CD4-positive, alpha-beta T cell treated with Interleukin-2 at 100 ng/mL for 4 hours (primary cell): ENCODE measurements at places on chromosomes 2 and 18.
A peak's percentile ranks its signal among the peaks of the same experiment; 100 is the strongest.

DNA sequence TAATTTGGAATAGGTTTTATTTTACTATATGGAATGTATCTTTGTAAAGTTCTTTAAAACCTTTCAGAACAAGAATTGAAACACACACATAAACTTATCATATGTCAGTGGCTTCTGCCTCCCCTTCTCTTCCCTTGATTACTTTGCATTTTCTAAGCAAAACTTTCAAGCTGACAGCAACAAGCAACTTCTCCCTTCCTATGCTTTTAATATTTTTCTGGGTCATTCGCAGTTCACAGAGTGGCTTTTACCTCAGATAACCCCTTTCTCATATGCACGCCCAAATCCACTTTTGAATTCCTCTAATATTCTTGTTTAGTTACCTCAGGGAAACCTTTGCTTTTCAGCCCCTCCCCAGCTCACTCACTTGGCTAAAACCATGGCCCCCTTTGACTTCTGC is 36.7 kb upstream of the CDC42EP3 start:
- DNase-seq, result no peak

DNA sequence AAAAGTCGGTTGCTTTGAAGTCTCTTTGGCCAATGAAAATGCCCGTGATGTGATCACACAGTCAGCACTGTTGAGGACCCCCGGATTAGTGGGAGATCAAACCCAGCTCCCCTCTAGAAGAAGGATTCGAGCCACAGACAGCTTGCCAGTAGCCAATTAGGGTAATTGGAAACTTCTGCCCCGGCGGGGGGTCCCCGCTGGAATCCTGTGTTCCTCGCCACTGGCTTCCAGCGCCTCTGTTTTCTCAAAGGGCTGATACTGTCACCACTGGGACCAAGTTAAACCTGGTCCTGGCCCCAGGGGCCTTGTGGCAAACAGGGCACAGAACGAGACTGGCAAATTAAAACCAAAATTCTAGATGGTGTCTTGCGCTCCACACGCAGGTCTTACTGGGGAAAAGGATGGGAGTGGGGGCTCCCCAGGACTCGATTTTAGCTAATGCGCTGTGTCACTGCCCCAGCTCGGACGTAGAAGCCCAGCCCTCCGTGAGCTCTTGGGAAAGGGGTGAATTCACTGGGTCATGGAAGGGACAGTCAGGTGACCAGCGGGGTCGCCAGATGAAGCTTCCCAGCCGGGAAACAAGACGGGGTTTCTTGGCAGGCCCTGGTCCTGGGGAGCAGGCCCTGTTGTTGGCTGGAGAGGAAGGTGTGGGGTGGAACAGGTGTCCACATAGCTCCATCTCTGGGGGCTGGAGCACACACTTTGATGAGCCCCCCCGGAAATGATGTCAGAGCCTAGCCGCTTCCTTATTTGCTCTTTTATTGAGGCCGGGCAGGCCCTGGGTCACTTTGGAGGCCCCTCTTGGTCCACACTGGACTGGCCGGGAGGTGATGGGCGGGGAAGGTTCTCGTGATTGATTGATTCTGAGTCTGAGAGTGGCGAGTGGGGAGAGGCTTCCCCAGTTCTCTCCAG is 90.2 kb downstream of the SMAD7 start:
- DNase-seq, result no peak

DNA sequence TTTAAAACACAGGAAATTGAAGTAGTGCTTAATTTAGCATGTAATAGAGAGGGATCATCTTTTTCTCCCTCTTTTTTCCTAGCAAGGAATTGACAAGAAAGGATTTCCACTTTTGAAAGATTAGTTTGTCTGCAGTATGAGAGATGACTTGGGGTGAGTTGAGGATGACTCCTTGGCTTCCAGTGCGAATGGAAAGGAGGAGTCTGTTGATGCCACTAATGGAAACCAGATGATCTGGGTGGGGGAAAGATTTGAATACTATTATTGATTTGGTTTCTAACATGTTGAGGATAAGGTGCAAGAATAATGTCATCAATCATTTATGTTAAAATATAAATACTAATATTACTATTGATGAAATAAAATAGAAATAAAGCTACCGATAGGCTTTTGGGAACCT is 205.4 kb downstream of the PPP1R1C start:
- no peak for DNase-seq

DNA sequence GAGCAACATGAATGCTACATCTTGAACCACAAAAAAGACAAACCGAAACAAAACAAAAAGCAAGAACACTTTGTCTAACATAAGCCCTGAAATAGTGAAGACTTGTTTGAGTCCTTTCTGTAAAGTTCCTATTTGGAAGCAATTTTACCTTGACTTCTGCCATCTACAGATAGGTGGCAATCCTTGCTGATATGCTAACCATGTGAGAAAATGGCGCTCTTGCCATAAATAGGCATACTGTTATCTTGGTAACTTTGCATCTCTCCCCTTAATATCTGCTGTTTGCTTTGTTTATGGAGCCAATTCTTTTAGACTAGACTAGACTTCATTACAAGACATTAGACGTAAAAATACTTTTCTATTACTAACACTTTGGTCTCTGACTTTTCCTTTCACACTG is 49.4 kb upstream of the PNPT1 start:
- no peak for DNase-seq

GRCh38 chr18:25544546-25545287 is 192.8 kb upstream of the ZNF521 start:
- no peak for DNase-seq

DNA sequence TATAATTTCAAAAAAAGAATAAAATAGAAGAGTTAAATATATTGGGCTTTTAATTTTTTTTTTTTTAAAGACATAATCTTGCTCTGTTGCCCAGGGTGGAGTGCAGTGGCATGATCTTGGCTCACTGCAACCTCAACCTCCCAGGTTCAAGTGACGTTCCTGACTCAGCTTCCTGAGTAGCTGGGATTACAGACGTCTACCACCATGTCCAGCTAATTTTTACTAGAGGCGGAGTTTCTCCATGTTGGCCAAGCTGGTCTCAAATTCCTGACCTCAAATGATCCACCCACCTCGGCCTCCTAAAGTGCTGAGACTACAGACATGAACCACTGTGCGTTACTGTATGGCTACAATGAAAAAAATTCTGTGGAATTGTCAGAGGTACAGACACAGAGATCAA is 98.1 kb upstream of the RGPD4 start:
- DNase-seq, result no peak

DNA sequence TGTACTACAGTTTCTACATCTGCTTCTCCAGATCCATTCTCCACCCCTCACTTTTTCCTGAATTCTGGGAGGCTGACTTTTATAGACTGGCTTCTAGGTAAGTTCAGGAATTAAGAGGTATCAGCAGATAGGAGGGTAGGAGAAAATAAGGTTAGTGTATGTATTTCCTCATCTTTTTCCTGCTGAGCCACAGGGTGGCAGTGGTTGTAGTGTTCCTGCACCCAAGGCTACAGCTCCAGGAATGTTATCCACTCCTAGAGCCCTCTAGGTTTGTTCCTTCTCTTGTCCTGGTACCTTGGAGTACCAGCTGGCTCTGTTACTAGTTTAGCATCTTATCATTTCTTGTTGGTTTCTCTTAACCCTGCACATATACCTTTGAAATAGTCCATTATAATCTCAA is 40.7 kb upstream of the C2orf66 start:
- DNase-seq, result no peak

DNA sequence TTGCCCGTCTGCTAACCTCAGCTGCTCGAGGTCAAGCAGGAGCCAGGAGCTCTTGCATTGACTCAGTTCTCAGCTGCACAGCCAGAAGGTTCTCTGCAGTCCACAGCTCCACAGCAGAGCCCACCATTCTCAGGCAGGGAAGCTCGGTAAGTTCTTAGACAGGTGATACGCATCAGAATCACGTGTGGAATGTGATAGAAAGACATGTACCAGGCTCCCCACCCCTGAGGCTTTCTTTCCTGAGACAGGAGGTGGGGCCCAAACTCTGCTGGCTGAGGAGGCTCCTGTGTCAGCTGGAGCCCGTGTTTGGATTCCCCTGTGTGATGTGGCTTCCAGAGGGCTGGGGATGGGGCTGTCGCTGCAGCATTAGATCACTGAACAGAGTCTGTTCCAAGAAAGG is 28.0 kb downstream of the DIPK1C start:
- DNase-seq, result no peak

DNA sequence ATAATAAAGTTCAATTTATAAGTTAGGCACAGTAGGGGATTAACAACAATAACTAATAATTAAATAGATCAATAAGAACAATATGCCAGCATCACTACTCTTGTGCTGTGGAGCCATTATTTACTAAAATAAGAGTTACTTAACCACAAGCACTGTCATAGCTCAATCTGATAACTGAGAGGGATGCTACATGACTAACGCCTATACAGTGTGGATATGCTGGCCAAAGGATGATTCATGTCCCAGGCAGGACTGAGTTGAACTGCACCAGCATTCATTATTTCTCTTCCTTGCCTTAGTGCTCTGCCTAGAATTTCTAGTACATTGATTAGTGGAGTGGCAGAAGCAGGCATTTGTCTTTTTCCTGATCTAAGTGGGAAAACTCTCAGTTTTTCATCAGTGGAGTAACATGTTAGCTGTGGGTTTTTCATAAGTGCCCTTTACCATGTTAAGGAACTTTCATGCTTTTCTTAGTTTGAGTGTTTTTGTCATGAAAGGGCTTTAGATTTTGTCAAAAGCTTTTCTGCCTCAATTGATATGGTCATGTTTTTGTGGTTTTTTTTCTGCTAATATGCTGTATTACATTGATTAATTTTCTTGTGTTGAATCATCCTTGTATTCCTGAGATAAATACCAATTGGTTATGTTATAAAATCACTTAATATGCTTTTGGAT is 21.7 kb downstream of the KIAA1328 start:
- no peak for DNase-seq

DNA sequence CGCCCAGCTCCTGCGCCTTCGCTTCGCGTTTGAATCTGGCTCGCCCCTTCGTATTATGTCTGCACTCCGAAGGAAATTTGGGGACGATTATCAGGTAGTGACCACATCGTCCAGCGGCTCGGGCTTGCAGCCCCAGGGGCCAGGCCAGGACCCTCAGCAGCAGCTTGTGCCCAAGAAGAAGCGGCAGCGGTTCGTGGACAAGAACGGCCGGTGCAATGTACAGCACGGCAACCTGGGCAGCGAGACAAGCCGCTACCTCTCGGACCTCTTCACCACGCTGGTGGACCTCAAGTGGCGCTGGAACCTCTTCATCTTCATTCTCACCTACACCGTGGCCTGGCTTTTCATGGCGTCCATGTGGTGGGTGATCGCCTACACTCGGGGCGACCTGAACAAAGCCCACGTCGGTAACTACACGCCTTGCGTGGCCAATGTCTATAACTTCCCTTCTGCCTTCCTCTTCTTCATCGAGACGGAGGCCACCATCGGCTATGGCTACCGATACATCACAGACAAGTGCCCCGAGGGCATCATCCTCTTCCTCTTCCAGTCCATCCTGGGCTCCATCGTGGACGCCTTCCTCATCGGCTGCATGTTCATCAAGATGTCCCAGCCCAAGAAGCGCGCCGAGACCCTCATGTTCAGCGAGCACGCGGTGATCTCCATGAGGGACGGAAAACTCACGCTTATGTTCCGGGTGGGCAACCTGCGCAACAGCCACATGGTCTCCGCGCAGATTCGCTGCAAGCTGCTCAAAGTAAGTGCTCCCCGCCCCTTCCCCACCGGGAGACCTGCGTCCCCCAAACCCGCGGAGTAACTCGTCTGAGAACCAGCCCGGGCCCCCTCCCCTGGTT is 453 bp downstream of the KCNJ3 start:
- DNase-seq, result no peak

DNA sequence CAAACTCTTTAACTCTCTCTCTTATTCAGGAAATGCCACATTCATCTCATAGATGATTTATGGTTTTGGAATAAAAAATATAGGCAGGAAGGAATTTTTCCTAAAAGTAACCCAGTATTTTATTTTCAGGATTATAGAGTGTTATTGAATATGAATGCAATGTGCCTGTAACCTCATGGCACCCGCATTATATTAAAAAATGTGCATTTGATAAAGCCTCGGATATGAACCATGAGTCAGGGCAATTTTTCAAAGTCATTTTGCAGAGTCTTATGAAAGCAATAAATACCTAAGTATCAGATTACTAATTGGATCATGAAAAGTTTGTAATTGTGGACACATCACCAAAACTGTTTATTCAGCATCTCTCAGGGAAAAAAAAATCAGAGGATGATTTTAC is 573.8 kb downstream of the TSN start:
- DNase-seq, result no peak

DNA sequence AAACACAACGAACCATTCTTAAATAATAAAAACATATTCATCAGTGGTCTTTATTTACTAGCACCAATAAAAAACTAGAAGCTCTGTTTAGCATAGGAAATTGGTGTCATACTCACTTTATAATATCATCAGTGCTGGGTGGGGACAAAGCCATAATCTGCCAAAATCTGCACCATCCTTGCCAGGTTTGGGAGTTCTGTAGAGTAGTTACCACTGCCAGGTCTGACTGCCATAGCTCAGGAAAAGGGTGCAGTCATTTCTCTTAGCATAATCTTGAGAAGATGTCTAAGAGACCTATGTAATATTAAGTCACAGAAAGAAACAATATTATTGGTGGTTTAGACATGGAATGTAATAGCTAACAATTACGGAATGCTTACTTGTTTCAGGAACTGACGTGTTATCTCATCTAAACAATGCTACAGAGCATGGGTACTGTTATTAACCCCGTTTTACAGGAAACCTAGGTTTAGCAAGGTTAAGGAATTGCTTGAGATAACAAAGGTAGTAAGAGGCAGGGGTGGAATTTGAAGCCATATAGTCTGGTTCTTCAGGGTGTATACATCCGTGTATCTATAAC is 1.6 kb upstream of the MARCHF7 start:
- DNase-seq, result no peak

DNA sequence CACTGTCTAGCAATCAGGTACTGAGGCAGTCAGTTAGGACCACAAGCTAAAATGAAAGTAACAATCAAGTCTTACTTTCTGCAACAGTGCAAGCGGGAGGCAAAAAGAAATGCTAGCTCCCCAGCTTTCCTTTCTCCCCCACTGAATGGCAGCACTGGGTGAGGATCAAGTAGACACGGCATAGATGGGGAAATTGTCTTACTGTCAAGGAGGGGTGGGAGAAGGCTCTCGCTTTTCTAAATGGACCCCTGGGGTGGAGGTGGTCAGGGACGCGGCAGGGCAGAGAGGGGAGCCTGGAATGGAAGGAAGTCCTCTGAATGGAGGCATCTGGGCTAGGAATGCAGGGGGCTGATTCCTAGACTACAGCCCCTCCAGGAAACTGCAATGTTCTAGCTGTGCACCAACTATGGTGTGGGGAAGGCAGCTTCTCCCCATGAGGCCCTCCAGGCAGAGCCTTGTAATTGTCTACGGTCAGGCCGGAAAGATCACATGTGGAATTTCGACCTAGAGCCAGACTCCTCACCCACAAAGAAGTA is 24.3 kb downstream of the METTL8 start:
- no peak for DNase-seq

DNA sequence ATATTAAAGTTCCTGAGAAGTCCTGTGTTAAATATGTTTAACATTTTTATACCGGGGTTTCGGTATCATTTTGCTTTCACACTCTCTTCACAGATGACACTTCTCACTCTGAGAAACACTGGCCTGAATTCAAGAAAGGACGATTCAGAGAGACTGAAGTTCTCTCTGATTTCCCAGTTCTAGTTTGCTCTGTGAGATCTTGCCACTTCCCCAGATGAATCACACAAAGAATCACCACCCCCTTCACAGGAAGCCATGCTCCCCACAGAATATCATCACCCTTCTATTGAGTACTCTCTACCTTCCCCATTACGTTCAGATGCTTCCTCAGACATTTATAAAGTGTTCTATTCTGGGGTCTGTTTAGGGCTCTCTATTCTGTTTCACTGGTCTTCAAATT is 16.1 kb upstream of the CD207 start:
- peak; percentile 56 for DNase-seq

GRCh38 chr2:41768310-41768709 is 279.5 kb upstream of the PKDCC start:
- no peak for DNase-seq
